ENCODE measurements at places on chromosomes 7 and 10.

DNA sequence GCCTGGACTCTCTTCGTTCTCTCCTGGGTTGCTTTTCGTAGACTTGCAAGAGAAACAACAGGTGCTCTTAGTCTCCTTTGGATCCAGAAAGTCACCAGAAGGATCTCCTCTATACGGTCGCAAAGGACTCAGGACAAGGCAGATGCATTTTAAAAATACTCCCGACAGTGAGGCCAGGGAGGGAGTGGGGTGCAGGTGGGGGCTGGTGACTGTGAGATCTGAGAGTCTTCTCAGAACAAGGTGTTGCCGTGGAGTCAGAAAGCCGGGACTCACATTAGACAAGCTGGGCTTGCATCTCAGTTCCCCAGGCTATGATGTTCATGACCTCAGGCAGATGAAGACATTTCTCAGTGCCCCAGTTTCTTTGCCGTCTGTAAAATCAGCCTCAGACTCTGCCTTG is 507.2 kb downstream of the TCERG1L start:
- no peak for DNase-seq

- no peak for DNase-seq
These were observed 56.4 kb upstream of the C1GALT1 start for GRCh38 chr7:7125963-7126362.

DNA sequence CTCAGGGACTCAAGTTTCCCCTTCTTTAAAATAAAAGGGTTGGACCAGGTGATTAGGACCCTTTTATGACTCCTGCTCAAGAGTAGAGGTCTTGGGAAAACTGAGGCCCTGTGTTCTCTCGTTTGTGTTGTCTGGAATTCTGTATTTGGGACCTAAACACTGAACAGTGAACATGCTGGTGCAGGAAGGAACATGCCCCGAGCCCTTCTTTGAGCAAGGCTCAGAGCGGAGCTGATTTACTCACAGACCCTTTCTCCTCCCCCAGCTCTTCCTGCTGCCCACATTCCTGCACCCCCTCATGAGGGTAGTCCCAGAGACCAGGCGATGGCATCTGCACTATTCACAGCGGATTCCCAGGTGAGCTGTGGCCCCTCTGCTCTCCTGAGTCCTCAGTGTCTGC is 14.2 kb downstream of the ZKSCAN1 start:
- DNase-seq, result no peak

DNA sequence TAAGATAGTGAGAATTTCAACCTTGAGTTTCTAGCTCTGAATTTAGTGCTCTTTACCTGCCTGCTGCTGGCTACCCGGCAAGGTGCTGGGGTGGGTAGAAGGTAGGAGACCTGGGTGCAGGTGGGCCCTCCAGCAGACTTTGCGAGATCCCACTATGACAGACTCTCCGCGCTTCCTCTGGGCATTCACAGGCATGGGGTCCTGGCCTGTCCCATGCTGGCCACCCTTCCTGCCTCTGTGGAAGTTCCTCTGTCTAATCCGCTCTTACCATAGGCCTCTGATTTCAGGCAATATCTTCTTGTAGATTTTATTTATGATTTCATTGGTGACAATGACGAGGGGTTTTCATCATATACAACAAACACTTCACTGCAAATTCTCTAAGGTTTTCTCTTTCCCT is 1.2 kb upstream of the WDFY4 start:
- no peak for DNase-seq

GRCh38 chr7:5526100-5526905 is 102.7 kb upstream of the TNRC18 start:
- peak; percentile 26 for DNase-seq

GRCh38 chr10:59126991-59127390 is 49.5 kb upstream of the PHYHIPL start:
- no peak for DNase-seq

GRCh38 chr10:117136391-117136975 is 1.6 kb downstream of the VAX1 start:
- DNase-seq, result no peak

DNA sequence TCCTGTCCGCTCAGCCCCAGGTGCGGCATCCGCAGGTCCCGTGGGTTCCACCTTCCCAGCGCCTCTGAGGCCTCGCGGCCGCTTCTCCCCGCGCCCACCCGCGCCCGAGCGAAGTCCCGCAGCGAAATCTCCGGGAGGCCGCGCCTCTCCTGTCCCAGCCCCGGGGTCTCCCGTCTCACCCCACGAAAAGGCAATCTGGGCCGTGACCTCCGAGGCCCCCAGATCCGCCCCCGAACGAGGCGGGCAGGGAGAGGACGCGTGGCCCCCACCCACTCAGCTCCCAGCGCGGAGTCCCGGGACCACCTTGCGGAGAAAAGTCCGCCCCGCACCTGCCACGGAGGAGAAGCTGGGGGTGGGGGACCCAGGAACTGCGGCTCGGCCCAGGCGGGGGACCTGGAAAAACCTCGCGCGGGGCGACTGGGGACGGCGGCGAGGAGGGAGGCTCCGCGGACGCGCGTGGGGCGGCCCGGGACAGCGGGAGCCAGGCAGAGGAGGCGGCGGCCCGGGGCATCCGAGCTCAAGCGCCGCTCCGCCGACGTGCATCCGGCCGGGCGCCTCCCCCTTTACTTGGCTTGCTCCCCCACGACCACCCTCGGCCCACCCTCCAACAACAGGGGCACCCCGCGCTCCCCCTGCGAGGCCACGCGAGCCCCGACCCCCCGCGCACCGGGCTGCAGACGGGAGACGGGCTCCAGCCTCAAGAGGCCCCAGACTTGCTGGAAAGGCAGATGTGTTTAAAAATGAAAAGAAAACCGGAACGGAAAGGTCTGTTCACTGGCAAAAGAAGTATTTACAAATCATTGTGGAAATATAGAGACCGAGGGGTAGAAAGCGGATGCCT is 33.0 kb upstream of the RNF32 start:
- DNase-seq, result no peak

DNA sequence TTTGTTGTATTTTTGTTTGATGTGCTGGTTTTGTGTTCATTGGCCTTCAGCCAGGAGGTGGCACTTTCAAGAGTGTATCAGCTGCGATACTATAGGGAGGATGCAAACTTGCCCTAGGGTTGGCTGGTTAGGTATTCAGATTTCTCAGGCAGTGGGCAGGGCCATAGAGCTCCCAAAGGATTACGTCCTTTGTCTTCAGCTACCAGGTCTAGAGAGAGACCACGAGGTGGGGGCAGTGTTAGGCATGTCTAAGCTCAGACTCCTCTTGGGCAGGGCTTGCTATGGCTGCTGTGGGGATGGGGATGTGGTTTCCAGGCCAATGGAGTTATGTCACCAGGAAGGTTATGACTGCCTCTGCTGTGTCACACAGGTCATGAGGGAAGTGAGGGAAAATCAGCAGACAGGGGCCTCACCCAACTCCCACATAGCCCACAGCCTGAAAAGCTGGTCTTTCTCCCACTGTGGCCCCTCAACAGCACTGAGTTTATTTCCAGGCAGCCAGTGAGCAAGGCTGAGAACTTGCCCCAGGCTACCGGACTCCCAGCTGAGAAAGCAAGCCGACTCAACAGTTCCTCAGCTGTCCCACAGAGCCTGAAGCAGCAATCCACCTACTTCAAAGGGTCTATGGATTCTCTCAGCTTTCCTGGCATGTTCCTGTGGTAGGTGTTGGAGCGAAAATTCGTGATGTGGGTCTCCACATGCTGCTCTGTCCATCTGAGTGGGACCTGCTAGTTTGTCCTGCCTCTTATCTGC is 227.4 kb upstream of the COBL start:
- DNase-seq, result no peak

GRCh38 chr7:116713918-116714317 is 41.9 kb downstream of the MET start:
- DNase-seq, result no peak

DNA sequence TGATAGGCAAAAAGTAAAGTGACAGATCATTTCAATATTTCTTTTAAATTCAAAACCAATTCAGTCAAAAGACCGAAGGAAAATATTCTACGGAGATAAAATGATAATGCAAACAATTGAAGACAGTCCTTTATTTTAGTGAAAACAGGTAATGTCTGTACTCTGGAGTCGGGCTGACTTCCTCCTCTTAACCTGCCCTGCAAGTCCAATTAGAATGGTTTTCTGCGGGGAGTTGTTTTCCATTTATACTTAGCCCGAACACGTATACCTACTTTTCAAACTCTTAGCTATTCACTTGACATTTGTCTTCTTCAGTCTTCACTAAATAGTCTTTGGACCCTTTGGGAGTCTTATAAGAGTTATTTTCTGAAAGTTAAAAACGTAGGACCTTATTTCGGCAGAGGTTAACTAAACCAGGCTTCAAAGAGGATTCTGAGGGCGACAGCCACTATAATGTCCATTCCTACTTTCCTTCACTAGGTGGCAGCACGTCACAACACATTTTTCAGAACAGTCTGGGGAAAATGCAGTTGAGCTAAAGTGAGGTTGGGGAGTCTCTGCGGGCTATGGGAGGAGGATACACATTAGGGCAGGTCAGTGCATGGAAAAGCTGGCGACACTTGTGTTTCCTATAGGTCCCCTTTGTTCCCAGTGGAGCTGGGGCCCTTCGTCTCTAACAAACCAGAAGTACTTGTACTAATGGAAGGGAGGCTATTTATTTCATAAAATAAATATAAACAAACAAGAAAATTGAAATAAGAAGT is 472.0 kb downstream of the KCNMA1 start:
- peak; percentile 14 for DNase-seq

GRCh38 chr7:93836116-93836515 is 54.4 kb downstream of the TFPI2 start:
- no peak for DNase-seq

GRCh38 chr10:77168861-77169260 is 468.7 kb downstream of the KCNMA1 start:
- DNase-seq, result no peak

GRCh38 chr7:1845536-1846311 is 175.6 kb downstream of the ELFN1 start:
- DNase-seq, result no peak

Measured in naive B cell (primary cell).